Myometrial cell (primary cell): ENCODE measurements at places on chromosomes 6 and 20. TPM values are rescaled to one million over a fixed set of nuclear protein-coding genes. Genes with fewer than 3 reads are reported as not detected.

CABLES2 gene
- total RNA-seq, result 4.6 and 5.7 TPM in 2 replicates

SLC22A23 gene
- not detected in 2 replicates for total RNA-seq

ZCCHC3 gene
- 10.7 and 11.9 TPM in 2 replicates for total RNA-seq

GATA5 gene
- total RNA-seq, result not detected in 2 replicates

KIAA0408 gene
- 1.4 and 2.8 TPM in 2 replicates for total RNA-seq

SPTLC3 gene
- 2.1 and 4.9 TPM in 2 replicates for total RNA-seq

SASH1 gene
- total RNA-seq, result 11.3 and 11.5 TPM in 2 replicates

OR2J3 gene
- not detected in 2 replicates for total RNA-seq

HLA-DPB1 gene
- 20.9 and 89.1 TPM in 2 replicates for total RNA-seq

GABRR1 gene
- not detected in 2 replicates for total RNA-seq

HTR1E gene
- total RNA-seq, result not detected in 2 replicates

PCSK2 gene
- total RNA-seq, result not detected in 2 replicates

WFDC10B gene
- not detected in 2 replicates for total RNA-seq

ITCH gene
- 47.0 and 60.8 TPM in 2 replicates for total RNA-seq

B3GALT4 gene
- total RNA-seq, result 5.7 and 11.0 TPM in 2 replicates

KIF3B gene
- total RNA-seq, result 24.5 and 26.9 TPM in 2 replicates

FOXF2 gene
- not detected in 2 replicates for total RNA-seq

PACSIN1 gene
- total RNA-seq, result not detected in 2 replicates

MYLK2 gene
- 0.18 TPM in 1 of 2 replicates, not detected in the other for total RNA-seq

SLC25A27 gene
- total RNA-seq, result 1.2 TPM in 1 of 2 replicates, not detected in the other

TP53TG5 gene
- 3.2 TPM in 1 of 2 replicates, not detected in the other for total RNA-seq

RBM12 gene
- 34.0 TPM in 2 replicates for total RNA-seq

AARS2 gene
- total RNA-seq, result 15.3 and 18.6 TPM in 2 replicates

MEP1A gene
- not detected in 2 replicates for total RNA-seq

AVP gene
- not detected in 2 replicates for total RNA-seq

OSBPL2 gene
- 13.3 and 24.5 TPM in 2 replicates for total RNA-seq

SAMD3 gene
- total RNA-seq, result 0.58 and 0.89 TPM in 2 replicates

EGFL8 gene
- total RNA-seq, result 1.2 TPM in 1 of 2 replicates, not detected in the other

KIZ gene
- total RNA-seq, result 12.7 and 42.7 TPM in 2 replicates

HAO1 gene
- not detected in 2 replicates for total RNA-seq

SIRPD gene
- not detected in 2 replicates for total RNA-seq

LAMA2 gene
- total RNA-seq, result 42.4 and 54.8 TPM in 2 replicates

SCRT2 gene
- total RNA-seq, result not detected in 2 replicates

KIF13A gene
- total RNA-seq, result 18.3 and 21.3 TPM in 2 replicates

LY6G6F gene
- total RNA-seq, result not detected in 2 replicates
